Cortex of kidney (tissue), 1 donor: ENCODE measurements at places on chromosomes 6 and 20.

GRCh38 chr6:130560231-130560630 is 194.4 kb downstream of the TMEM200A start:
- DNase-seq, result no peak

GRCh38 chr20:63789836-63790571 is 41.1 kb downstream of the ZBTB46 start:
- DNase-seq, result no peak

- no peak for DNase-seq
These were observed 91.5 kb downstream of the RIMS1 start for GRCh38 chr6:71977884-71978283.

DNA sequence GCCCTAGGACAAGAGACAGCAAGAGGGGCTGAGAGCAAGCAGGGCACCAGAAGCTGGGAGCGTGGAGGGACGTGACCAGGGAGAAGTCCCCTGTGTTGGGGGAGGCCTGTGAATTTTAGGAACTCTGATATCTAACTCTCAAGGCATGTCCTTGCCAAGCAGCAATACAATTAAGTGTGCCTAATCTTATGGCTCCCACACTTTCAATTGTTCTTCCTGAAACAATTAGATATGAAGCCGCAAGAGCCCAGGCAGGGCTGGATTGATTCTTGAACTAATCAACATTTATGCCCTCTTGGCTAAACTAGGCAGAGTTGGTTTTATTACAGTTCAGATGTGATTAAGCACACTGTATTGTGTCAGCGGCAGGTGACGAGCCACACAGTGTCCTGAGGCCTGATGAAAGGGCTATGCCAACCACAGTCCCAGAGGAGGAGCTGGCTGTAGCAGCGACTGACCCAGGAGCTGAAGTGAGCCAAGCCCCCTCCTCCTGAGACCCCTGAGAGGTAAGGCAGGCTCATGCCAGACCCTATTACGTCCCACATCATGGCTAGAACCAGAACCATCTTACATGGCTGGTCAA is 4.2 kb upstream of the MAVS start:
- no peak for DNase-seq

DNA sequence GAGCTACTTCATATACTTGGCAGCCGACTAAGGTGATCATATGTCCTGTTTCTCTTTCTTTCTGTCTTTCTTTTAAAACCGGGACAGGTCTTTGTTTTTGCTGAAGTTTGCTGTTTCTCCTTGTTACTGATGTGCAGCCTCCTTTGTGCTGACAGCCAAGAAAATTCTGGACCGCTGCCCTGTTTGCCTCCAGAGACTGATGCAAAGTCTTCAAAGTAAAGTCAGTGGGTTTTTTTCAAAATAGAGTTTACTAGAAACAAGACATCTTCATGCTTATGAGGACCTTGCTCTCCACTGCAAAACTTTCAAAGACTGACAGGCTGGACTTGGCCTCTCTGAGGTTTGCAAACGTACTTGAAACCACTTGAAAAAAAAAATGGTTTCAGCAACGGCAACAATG is 510.5 kb upstream of the MAP3K7 start:
- DNase-seq, result no peak
